Activated T-helper 2 cell treated with anti-CD3 and anti-CD28 coated beads, Interferon-gamma antibody, Interleukin-2, Interleukin-4, amounts not matched to agents 10 μg/mL and 5 μg/mL and 100 μg/mL, durations not matched to agents 14 hours and 24 hours and 36 hours (primary cell): ENCODE measurements at places on chromosomes 3 and 15.

- no peak for DNase-seq
Observed at GRCh38 chr3:99712291-99712954, 74.0 kb downstream of the COL8A1 start.

GRCh38 chr15:89496155-89497098 lies at the start of gene RHCG:
RHCG (minus strand) TSS chr15:89496583; CDS start chr15:89496544, 39 bp downstream.
- DNase-seq, result no peak

DNA sequence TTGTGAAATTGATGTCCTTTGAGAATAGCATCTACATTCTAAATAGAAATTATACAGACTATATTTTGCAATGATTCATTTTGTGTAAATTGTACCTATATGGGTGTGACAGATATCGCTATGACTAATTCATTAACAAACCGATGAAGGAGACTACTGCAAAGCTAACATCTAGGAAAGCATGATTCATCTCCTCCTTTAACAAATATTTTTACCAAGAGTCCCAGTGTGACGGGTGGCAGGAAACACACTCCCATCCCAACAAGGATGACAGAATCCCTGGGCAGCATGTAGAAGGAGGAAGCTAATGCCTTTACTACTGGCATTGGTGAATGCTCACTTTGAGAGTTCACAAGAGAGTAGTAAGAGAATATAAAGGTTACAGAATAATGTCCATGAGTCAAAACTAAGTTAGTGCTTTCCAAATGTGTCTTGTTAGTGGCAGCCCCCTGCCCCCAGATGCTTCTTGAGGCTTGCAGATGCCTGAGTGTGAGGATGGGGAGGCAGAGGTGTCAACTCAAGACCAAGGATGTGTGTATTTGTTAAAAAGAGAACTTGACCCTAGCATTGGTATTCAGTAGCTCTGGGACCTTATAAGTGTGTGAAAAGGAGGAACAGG lies 180.6 kb downstream of the FMN1 start:
- DNase-seq, result no peak

DNA sequence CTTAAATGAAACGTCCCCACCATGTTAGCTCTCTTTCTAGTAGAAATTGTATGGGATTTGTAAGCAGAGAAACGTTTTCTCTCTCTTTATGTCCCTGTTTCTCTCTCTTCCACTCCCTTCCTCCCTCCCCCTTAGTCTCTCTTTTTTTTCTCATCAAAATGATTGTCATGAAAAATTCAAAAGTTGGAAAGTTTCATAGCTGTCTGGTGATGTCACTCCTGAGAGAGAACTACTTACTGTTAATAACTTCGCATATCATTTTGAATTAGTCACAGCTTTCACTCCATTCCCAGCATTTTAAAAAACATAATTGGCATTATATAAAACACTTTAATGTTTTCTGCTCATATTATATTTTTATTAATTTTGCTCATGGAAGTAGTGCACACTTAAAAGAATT lies 331.1 kb downstream of the C3orf38 start:
- no peak for DNase-seq

GRCh38 chr3:4584456-4585249 lies 91.5 kb downstream of the ITPR1 start:
- no peak for DNase-seq

GRCh38 chr3:183210341-183210740 lies 42.7 kb upstream of the B3GNT5 start:
- no peak for DNase-seq

DNA sequence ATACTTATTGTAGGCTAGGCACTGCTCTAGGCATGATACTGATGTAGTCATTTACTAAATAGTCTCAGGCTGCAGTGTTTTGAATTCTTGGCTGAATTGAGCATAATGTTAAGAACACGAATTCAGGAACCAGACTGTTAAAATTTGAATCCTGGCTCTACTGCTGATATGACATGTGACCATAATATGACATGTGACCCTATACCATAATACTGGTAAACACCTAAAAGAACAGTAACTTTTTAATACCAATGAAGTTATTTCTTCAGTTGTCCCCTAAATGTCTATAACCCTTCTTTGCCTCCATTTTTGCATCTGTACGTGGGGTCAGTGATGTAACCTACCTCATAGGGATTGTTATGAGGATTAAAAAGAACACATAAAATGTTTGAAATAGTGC lies 18.1 kb downstream of the TBC1D23 start:
- DNase-seq, result no peak

DNA sequence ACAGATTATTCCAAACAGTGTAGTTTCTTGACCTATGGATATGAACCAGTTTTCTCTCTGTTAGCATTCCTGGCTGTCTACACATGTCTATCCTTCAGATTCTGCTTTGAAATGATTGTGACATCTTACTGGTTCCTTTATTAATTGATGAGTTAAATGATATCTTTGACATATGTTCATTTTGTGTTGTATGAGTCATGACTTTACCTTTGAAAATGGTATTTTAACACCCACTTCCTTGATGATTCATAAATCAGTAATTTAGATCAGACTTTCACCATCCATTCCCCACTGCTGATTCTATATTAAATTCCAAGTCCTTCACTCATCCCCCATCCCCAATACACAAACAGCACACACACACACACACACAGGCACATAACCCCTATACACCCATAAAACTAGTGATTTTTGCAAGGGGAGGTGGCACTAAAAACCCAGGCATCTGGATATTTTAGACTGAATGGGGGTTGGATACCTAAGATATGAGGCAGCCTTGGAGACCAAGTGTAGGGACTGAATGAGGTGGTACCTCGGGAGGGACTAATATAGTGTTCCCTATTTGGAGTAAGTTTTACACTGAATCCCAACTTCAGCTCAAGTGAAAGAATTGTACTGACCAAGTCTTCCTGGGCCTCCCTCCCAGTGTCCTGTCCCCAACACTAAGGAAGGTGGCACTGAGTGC lies 9.7 kb downstream of the CCK start:
- DNase-seq, result no peak
